ENCODE measurements at places on chromosomes 7 and 10. TPM values are rescaled to one million over a fixed set of nuclear protein-coding genes. Genes with fewer than 3 reads are reported as not detected.

Gene TAS2R41
- not detected for total RNA-seq

Gene MLLT10
- total RNA-seq, result 49.1 TPM

Gene CDH23
- total RNA-seq, result 1.3 TPM

Gene ST8SIA6
- 1.1 TPM for total RNA-seq

Gene TET1
- total RNA-seq, result 1.7 TPM

Gene KLLN
- total RNA-seq, result 1.1 TPM

Gene GIMAP5
- 242 TPM for total RNA-seq

Gene CUZD1
- total RNA-seq, result 3.0 TPM

Gene LARP4B
- total RNA-seq, result 124 TPM

Gene DNAJC12
- 8.7 TPM for total RNA-seq

Gene CACNB2
- total RNA-seq, result not detected

Gene PAX4
- not detected for total RNA-seq

Gene PCLO
- not detected for total RNA-seq

Gene EVX1
- not detected for total RNA-seq

Gene MRLN
- total RNA-seq, result not detected

Gene SPDYE6
- not detected for total RNA-seq

Gene FANK1
- not detected for total RNA-seq

Gene KAZALD1
- 0.47 TPM for total RNA-seq

Gene GPRIN2
- not detected for total RNA-seq

Gene SFTPA1
- not detected for total RNA-seq

Gene GIMAP8
- 54.5 TPM for total RNA-seq

Gene ZNF33A
- total RNA-seq, result 29.8 TPM

Gene ZNF503
- not detected for total RNA-seq

Gene SPDYE16
- total RNA-seq, result 0.05 TPM

Gene DGKI
- 3.4 TPM for total RNA-seq

Gene AKR1C2
- not detected for total RNA-seq

Gene CLRN3
- total RNA-seq, result not detected
